ENCODE measurements at places on chromosomes 1 and 21.
A peak's percentile ranks its signal among the peaks of the same experiment; 100 is the strongest.

- DNase-seq = no peak
These were observed 257.0 kb upstream of the TMEM51 start for GRCh38 chr1:14896381-14897079.

DNA sequence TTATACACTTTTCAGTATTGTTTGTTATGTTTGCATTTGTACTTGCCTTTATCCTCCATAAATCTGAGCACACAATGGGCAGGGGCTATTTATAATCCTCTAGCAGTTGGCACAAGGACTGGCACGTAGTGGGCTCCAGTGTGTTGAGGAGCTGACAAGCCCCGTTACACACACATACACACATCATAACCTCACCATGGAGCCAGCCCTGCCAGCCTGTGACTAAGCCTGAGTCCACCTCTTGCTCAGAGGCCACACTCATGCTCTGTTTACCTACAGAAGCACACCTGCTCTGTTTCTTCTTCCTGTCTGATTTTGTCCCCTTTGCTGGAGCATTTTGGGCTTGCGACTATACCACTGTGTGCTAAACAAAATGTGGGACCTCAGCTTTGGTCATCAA is 64.5 kb upstream of the SPATA6 start:
- no peak for DNase-seq

- no peak for DNase-seq
These were observed 119.7 kb downstream of the ETS2 start for GRCh38 chr21:38925478-38925877.

DNA sequence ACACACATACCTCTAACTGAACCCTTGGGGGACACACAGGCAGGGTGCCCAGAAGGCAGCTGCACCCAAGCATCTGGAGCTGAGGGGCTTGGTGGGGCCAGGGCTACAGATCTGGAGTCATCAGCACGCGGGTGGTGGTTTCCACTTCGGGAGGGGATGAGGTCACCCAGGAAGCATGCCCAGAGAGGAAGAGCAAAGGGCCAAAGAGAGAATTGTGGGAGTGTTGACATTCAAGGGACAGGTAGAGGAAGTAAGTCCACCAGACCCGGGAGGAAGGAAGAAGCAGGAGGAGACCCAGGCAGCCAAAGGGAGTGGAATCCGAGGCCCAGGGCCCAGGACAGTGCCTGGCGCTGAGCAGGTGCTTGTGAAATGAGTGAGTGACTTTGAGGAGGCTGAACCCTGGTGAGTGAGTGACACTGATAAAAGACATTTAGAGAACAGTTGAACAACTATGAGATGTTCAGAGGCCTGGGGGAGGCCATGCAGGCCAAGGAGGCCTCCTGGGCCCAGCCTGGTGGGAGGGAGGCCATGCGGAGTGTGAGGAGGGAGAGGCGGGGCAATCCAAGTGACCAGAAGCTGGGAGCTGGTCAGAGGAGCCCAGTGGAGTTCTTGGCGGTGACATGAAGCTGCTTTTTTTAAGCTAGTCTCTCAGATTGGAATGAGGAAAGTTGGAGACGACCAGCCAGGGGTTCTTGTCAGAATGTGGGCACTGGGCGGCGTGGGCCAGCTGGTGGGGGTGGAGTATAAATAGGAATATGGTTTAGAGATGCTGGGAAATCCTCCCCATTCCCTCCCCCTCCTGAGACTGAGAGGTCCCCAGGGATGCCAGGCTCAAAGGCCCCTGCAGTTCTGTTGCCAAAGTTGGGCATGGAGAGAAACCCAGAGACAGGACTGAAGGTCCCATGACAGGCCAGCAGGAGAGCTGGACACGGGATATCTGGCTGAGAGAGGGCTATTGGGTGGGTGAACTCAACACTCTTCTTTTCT is 7.9 kb downstream of the CDK18 start:
- DNase-seq = no peak

GRCh38 chr1:78619803-78620579 is at the start of gene IFI44L:
IFI44L (plus strand) TSS chr1:78620448; CDS start chr1:78627916, 7,468 bp downstream.
- DNase-seq = peak; percentile 19
